ENCODE measurements at places on chromosomes 2 and 18.

DNA sequence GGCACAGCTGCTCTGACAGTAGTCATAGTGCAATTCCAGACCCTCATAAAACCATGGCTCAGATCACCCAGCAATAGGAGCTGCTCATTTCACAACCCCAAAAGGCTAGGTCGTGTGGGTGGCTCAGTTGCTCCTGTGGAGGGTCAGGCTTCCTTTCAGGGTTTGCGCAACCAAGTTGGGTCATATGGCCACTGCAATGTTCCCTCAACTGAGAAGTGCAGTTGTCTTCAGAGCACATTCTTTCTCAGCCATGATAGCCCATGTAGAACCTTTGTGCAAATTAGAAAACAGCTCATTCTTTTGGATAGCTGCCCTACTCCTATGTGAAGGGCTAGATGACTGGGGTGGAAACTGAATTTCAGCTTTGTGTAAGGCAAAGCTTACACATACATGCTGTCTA lies 3.2 kb downstream of the SERPINB13 start:
- DNase-seq: no peak

DNA sequence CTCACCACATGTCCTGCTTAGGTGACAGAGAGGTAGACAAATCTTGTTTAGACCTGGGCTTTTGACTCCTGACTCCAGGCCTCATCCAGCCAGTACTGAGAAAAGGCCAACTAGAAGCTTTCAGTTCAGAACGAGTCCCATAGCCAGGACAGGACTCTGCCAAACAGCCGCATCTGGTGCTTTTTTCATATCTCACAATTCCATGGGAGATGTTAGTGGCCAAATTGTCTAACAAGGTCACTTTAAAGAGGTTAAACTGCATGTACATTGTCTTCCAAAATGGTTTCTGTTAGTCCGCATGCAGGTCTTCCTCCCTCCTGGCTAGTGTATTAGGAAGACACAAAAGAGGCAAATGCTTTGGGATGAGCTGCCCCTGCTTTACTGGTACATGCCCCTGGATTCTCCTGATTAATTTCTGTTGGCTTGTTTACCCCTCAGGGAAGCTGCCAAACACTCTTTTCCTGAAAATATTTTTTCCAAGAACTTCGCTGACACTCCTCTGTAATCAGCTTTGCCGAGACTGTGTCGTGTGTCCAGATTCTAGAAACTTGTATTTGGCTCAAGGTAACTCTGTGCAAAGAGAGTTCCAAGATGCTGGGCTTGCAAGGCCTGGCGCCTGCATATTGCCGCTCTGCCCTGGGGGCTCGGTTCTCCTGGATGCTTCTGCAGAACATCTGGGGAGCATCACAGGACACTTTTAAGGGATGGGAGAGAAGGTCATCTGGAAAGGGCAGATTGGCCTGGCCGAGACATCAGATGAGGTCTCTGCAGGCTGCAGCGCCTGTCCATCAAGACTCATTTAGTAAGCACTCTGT lies 209.2 kb upstream of the APCDD1 start:
- DNase-seq: no peak

DNA sequence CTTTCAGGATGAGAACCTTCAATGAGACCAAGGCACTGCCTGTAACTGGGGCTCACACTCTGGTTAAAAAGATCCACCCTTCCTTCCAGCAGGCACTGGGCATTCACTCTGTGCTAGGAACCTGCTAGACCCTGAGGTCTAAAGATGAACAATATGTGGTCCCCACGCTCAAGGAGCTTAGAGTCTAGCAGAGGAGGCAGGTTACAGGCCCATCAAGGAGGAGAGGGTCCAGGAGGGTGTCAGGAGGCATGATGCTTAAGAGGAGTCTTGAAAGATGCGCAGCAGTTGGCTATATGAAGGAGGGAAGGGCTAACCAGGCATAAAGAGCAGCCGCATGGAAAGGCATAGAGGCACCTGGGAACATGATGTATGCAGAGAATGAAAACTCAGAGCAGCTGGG lies 4.5 kb downstream of the ANKRD53 start:
- DNase-seq: no peak

DNA sequence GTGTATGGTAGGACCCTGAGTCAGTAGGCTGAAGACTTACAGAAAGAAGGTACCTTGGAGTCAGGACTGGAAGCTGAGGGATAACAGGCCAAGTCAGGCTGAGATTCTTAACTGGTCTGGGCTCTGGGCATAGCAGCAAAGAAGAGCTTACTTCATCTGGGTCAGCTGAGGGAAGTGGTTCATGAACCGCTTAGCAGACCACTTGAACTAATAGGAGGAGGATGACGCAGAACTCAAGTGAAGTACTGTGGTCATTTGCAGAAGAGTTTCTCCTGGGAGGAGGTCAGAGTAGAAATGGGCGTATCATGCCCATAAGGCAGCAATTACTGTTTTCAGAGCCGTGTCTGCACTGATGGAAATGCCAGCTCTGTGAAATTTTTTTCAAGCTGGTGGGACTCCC lies 164.5 kb downstream of the LCLAT1 start:
- no peak for DNase-seq

- DNase-seq: no peak
Measured at GRCh38 chr2:88452565-88452905, at the start of gene FOXI3. Gene FOXI3 (minus strand): TSS chr2:88452693. CDS start chr2:88452535, 158 bp downstream.

GRCh38 chr2:235567842-235568241 lies 74.0 kb downstream of the AGAP1 start:
- no peak for DNase-seq
